Nucleus accumbens (tissue), 56 donors: ENCODE measurements at places on chromosomes 1 and 21.

- DNase-seq = no peak
These were observed 136.5 kb upstream of the POU3F1 start for GRCh38 chr1:38183096-38183495.

GRCh38 chr1:75582725-75583261 is 28.1 kb downstream of the SLC44A5 start:
- DNase-seq = no peak

GRCh38 chr21:46179708-46180078 is 4.6 kb downstream of the SPATC1L start:
- DNase-seq = no peak

DNA sequence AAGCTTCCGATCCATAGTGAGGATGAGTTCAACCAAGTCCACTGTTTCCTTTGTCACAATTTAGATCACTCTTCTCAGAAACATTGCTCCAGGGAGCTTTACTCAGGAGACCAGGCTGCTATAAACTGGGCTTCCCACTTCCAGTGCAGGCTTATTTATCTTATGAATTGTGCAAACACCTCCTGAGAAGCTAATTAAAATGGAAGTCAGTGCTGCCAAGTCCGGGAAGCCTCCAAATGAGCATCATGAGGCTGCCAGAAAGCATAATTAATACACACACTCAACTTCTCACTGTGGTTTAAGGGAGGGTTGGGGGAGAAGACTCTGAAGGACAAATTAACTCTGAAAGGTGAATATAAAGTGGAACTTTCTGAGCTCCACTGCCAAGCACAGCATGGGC is 145.0 kb upstream of the SGIP1 start:
- no peak for DNase-seq

DNA sequence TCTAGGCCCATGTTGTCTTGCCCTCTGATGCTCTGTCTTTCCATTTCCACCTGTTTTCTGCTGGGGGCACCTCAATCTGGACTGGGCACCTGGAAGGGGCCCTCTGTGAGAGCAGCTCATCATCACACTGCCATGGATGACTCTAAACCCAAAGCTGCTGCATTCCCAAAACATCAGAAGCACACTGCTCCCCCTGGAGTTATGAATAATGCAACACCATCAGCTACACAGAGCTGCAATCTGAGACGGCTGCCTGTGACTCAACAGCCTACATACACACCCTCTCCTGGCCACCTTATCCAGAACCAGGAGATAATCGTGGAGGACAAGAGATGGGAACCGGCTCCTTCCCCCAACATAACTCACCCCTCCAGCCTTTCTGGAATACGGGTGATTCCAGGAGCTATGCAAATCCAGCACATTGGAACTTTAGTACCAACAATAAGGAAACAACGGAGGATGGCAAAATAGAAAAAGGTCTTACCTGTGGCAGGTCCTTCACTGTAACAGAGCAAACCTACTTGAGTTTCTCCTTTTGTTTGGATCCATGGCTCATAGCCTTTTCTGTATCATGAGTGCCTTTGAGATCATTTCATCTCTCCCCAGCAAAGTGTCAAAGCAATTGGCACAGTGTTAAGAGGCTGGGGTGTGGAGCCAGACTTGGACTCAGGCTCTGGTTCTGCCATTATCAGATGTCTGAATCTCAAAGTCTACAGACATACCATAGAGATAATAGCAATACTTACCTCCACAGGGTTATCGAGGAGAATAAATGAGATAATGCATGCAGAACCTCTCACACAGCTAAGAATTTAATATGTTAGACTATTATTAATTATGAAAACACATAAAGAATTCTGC is 29.3 kb downstream of the AK2 start:
- peak; percentile 42 for DNase-seq

- DNase-seq = no peak
These were observed 2.7 kb downstream of the SLAMF7 start for GRCh38 chr1:160741612-160742348.

DNA sequence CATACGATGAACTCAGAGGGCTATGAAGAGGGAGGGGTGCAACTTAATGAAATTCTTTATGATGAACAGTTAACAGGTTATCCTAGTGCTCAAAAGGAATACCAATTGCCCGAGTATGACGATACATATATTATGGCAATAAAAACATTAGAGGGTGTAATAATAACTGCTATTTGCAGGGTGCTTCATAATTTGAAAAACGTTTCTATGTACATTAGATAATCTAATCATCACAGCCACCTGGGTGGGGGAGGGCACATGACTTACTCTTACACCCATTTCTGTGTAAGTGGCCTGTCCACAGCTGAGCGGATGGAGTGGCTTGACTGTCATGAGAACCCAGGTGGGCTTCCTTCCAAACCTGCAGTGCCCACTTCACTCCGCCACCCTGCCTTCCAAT is 46.3 kb downstream of the TIAM1 start:
- no peak for DNase-seq

DNA sequence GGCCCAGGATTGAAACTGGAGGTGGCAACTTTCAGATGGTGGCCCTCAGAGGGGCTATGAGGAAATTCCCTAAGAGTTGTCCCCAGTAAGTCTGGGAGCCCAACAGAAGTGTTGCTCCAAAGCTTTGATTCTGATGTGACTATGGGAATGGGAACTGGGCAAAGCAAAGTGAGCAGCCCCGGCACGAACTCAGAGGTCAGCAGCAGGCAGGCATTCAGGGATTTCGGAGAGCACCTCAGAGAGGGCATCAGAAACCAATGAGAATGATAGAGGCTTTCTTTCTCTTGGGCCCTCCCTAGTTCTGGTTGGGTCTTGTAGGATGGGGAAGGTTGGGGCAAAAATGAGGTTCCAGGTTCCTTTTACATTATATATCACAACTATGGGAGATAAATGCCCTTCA is 121.2 kb upstream of the HMGB4 start:
- no peak for DNase-seq

DNA sequence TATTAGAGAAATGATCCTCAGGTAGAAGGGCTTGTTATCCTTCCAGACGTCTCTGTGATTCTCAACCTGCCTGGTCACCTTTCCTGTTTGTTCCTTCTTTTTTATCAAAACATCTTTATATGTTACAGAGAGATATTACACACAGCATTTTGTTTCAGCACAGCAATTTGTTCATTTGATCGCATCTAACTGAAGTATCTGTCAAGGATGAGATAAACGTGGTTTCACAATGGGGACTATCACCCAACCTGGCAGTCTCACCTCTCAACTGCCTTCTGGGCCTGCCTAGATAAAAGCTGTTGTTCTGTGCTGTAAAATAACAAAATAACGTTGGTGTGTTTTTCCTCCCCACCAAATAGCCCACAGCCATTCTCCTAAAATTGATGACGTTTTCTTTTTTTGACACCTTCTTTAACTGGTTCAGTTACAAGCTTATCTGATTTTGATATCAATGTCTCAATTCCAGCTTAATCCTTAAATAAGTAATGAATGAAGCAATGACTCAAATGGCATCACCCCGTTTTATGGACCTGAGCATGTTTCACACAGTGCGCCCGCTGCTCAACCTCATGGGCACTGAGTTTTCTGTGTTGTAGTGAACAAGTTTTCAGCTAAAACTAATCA is 367.9 kb upstream of the RUNX1 start:
- no peak for DNase-seq

GRCh38 chr21:34112316-34113033 is 39.1 kb downstream of the MRPS6 start:
- no peak for DNase-seq

- DNase-seq = no peak
These were observed 643.3 kb downstream of the NPHP4 start for GRCh38 chr1:5348732-5349465.

DNA sequence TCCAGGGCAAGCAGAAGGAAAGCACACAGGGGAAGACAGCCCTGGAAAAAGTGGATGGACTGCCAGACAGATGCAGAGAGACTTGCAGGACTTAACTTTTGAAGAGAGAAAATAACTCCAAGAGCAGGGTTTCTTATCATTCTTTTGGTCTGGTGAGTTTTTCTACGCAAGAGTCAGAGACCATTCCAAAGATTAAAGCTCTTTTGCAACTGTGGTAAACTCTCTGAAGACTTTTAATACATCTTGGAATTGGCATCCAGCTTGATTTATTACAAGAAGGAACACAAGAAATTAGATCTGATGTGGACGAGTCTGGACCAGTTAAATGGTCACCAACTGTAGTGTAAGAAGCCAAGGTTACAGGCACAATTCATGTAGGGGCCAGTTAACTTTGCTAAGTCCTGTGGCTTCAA is 153.4 kb downstream of the SIPA1L2 start:
- DNase-seq = no peak

- peak; percentile 3 for DNase-seq
These were observed 58.0 kb downstream of the CLIC4 start for GRCh38 chr1:24803220-24803619.
